ENCODE measurements at places on chromosomes 4 and X.

- no peak for DNase-seq
Observed at GRCh38 chr4:142367418-142368180, 478.5 kb downstream of the INPP4B start.

DNA sequence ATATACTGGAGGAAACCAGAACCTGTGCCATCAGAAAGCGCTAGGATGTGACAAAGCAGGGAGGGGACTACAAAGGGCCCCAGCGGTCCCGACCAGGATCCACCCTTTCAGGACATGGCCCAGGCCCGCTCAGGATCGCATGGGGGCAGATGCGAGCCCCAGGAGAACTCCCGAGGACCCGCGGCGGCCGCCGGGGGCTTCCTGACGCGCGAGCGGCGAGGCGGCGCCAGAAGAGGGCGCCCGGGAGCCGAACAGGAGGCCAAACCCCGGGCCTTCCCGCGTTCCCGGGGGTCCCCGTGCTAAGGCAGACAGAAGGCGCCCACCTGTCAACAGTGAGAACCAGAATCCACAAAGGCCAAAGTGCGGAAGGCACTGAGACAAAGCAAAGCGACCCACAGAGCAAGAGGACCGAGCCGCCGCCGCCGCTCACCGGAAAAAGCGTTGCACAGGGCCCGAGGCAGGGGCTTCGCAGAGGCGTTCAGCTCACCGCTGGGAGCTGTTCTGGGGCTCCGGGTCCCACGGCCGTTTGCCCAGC is 7.3 kb upstream of the OPN1LW start:
- DNase-seq, result peak; percentile 73

DNA sequence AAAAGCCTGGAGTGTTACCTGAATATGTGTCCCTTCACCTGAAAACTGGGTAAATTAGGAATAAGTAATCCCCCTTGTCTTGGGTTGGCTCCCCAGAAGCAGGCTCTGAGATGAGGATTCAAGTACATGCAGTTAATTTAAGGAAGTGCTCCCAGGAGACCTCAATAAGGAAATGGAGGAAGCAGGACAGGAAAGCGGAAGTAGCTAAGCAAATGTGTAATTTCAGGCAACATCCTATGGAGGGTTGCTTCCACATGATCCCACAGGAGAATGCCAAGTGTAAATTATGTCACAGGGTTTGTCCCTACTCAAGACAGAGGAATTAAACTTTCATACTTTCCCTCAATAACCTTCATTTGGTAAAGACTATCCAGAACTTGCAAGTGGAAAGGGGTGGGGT is 48.1 kb upstream of the ARHGEF6 start:
- DNase-seq, result no peak

GRCh38 chr4:16268290-16268689 is 42.0 kb upstream of the TAPT1 start:
- DNase-seq, result no peak

DNA sequence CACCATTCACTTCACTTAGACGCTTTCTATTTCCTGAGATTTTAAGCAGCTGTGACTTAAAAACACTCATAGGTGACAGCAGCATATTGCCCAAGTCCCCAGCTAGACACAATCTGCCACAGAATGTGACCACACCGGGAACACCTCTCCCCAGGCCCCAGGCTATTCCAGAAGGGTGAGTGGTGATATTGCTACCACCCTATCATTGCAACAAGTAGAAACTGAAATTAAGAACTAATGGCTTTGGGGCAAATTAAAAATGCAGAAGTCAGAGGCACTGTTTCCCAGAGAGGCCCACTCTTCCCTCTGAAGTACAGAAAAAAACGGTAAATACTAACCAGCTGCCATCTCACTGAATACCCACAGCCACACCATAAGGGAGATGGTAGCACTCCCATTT is 35.0 kb downstream of the QDPR start:
- DNase-seq, result no peak

GRCh38 chrX:107825698-107826237 is at the start of gene MID2:
TSS of gene MID2 (plus strand) at chrX:107825866. CDS start at chrX:107826427, 561 bp downstream.
- peak; percentile 79 for DNase-seq

DNA sequence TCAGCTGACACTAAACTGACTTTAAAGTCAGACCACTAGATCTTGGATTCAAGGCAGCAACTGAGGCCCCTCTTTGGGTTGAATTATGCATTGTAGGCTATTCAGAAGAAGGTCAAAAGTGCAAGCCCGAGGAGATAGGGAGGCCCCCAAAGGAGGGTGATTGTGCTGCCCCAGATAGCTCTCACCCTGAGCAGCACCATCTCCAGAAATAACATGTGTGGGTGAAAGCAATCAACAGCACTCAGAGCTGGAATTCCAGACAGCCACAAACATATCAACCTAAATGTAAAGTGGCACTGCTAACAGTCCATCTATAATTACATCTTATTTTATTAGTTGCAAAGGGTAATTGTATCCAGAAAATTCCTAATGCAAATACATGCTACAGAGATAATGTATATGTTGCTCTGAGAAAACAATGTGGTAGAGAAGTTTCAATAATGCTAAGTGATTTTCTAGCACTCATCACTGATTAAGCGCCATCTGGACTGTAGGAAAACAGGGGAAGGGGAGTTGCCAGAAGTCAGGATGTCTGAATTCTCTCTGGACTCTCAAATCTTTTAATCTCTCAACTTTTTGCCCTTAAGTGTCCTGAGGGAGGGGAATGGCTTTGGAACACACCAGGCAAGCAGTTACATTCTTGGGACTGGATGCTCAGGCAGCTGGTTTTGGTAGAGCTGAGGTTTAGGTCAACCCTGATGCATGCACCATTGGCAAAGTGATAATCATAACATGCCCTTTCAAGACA is 61.8 kb upstream of the SFRP2 start:
- DNase-seq, result no peak

DNA sequence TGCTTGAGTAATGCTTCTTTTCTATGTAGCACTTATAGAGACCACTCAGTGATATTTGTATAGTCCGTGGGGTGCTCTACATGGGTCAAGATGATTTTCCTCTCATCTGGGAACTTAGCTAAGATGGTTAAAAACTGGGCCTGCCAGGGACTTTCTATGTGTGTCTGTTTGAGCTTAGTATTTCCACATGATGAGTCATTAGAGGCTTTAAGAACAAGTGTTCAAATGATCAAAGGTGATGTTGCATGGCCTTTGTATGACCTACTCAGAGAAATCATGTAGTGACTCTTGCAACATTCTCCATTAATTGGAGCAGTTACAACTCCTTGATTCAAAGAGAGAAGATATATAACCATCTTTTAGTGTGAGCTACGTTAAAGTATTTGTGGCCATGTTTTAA is 1480.5 kb upstream of the IGFBP7 start:
- DNase-seq, result no peak

DNA sequence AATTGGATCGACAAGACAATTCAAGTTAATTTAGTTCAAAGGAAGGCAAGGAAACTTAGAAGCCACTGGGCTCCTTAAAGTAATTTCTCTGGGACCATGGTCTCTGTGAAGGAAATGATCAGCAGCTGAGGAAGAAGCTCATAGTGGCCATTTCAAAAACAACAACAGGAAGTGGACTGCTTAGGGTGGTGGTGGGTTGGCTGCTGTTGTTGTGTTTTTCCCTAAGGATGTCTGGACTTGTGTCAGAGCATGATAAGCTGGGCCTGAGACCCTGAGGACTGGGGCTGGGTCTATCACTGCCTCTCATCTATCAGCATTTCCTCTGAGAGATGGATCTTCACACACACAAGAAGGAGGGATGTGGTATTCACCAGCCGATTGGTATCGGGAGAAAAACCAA is 18.3 kb downstream of the KDR start:
- DNase-seq, result no peak

DNA sequence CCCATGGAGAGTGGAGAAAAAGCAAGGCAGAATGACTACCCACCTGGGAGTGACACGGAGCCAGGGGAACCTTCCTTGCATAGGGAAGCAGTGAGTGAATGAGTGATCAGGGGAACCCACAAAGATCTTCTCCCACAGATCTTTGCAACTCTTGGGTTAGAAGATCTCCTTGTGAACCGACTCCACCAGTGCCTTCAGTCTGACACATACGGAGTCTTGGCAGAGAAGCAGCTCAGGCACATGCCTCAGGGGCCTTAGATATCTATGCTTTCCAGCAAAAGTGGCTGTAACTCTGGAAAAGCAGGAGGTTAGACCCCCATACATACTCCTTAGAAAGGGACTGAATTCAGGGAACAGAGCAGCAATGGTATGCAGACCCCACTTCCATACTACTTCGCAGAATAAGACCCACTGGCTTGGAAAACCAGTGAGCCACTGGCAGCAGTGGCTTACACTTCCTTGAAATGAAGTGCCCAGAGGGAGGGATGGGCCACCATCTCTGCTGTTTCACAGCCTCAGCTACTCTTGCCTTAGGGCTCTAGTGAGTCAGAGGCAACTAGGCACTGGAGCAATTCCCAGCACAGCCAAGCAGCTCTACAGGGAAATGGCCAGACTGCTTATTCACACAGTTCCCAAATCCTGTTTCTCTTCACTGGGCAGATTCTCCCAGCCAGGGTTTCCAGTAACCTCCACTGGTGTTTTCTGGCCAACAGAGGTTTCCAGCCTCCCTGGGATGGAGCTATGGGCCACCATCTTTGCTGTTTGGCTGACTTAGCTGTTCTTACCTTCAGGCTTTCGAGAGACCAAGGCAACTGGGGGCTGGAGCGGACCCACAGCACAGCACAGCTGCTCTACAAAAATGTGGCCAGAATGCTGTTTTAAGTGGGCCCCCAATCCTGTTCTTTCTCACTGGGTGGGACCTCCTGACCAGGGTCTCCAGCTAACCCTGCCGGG is 82.8 kb upstream of the TCEAL2 start:
- DNase-seq, result no peak

- DNase-seq, result no peak
Observed at GRCh38 chr4:56048383-56048701, 99.6 kb downstream of the CEP135 start.

GRCh38 chr4:138945401-138945800 is 70.2 kb upstream of the NOCT start:
- DNase-seq, result no peak

DNA sequence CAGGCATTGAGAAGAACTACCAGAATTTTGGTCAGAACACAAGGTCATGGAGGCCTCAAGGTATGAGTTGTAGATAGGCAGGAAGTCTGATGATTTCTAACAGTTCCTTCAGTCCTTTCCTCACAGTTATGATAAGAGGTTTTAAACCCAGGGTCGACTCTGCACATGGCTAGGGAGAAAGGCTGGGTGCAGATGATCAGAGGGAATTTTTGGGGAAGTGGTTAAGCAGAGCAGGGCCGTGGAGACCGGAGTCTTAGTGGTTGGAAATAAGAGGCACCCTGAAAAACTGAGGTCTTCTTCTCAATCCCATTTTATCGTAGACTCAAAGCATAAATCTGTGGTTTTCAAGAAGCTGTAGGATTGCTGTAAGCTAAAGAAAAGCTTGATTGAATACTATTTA is 118.5 kb upstream of the ANK2 start:
- DNase-seq, result no peak

- no peak for DNase-seq
Observed at GRCh38 chr4:82594456-82594855, 32.7 kb upstream of the TMEM150C start.

DNA sequence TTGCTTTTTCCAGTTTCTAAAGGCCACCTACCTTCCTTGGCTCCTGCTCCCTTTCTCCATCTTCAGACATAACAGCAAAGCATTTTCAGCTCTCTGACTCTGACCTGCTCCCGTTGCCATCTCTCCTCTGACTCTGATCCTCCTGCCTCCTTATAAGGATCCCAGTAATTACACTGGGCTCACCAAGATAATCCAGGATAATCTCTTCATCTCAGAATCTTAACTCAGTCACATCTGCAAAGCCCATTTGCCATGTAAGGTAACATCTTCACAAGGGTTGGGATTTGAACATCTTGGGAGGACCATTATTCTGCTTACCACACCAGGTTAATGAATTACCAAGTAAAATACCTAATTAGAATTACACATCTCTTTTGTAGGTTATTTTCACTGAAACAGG is 41.3 kb upstream of the MAGED1 start:
- no peak for DNase-seq

DNA sequence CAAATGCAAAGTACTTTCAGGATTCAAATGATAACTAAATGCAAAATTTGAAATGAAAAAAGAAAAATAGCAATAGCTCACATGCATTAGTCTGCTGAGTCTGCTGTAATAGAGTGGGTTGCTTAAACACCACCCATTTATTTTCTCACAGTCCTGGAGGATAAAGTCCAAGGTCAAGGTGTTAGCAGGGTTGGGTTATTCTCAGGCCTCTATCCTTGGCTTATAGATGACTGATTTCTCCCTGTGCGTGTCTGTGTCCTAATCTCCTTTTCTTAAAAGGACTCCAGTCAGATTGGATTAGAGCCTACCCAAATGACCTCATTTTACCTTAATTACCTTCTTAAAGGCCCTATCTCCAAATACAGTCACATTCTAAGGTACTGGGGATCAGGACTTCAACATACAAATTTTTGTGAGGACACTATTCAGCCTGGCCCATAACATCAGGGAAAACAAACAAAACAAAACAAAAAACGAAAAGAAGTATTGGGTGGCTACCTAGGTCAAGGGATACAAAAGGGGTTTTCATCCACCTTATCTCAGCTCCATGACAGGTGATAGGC is 6.3 kb upstream of the TBL1X start:
- no peak for DNase-seq

DNA sequence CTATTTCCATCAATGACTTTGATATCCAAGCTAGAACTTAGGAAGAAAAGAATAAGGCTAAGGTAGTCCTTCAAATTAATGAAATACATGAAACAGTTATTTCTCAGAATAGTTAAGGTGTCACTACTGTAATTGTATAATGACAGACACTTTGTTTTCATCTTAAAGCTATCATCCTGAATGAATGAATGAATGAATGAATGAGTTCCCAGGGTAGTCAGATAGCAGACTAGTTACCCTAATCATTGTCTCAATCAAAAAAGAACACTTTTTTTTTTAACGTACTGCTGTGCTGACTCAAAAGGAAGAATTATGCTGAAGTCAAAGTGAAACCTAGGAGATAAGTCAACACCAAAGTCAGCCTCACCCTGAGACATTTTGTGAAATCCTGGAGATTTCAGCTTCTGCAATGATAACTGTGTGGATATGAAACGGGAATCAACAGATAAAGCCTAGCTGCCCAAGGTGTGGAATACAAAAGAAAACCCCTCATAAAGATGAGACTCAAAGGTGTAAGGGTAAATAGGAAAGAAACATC is 68.3 kb upstream of the CNKSR2 start:
- no peak for DNase-seq

DNA sequence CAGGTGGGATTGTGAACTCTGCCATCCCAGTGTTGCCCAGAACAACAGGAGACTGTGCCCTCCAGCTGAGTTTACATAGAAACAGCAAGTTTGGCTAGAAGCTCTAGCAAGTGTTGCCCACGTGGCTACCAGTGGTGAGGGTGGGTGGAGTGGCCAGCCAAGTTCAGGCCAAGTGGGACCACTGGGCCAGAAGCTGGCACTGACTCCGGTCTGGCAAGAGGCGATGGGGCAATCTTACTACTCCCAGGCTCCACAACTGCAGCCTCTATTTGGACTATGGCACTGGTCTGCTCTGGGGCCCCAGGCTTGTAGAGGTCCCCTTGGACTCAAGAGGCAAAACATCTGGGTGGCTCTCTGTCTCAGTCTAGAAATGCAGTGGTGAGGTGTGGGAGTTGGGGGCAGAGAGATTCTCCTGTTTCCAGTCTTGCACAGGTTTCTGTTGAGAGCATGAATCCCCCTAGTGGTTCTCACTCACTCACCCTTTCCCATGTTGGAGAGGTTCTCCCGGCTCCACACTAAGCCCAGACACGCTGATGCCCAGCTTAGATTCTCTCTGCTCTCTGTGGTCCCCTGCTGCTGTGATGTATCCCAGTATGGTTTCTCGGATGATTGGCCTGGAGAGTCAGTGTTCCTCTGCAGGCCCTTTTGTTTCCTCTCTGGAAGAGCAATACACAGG is 615.3 kb downstream of the PDHA2 start:
- DNase-seq, result no peak
